ENCODE measurements at places on chromosomes 4 and X.

- no peak for DNase-seq
These were observed 566.6 kb downstream of the GALNTL6 start for GRCh38 chr4:172379834-172380233.

DNA sequence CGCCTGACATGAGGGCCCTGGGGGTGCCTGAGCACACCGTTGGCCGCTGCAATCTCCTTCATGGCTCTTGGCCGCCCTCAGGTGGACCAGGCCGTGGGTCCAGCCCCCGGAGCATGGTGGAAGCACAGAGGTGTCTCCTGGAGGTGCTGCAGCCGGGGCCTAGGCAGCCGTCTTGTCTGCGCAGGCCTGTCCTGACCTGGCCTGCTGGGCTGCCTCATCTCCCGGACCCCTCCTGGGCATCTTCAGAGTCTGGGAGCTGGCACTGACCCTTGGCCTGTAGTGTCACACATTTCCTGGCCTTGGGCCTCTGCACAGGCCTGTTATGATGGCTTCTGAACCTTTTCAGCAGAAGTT, 20.9 kb downstream of the UVSSA start:
- DNase-seq: no peak

GRCh38 chrX:11328134-11328533, 34.9 kb downstream of the AMELX start:
- no peak for DNase-seq

- DNase-seq: no peak
These were observed 212.1 kb downstream of the CHIC2 start for GRCh38 chr4:53852343-53852742.

Measured in H7 (cell line).